ENCODE measurements at places on chromosomes 2 and 18.

- no peak for DNase-seq
Observed at GRCh38 chr18:36934884-36935283, 106.0 kb downstream of the KIAA1328 start.

DNA sequence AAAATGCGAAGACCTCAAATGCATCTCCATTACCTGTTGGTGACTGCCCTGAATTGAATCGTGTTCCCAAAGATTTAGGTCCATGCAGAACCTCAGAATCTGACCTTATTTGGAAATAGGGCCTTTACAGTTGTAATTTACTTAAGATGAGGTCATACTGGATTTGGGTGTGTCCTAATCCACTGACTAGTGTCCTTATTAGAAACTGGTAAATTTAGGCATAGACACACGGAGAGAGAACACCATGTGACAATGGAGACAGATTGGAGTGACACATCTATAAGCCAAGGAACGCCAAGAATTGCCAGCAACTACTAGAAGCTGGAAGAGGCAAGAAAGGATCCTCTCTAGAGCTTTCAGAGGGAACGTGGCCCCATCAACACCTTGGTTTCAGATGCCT lies 203.1 kb downstream of the SMAD2 start:
- DNase-seq, result no peak

- DNase-seq, result no peak
Observed at GRCh38 chr18:25144820-25145219, 207.1 kb downstream of the ZNF521 start.

- no peak for DNase-seq
Observed at GRCh38 chr2:68420254-68420910, 46.7 kb downstream of the FBXO48 start.

GRCh38 chr2:1659951-1660565 lies 84.3 kb downstream of the PXDN start:
- no peak for DNase-seq

GRCh38 chr18:13386891-13387801 lies 168.6 kb downstream of the LDLRAD4 start:
- DNase-seq, result no peak

DNA sequence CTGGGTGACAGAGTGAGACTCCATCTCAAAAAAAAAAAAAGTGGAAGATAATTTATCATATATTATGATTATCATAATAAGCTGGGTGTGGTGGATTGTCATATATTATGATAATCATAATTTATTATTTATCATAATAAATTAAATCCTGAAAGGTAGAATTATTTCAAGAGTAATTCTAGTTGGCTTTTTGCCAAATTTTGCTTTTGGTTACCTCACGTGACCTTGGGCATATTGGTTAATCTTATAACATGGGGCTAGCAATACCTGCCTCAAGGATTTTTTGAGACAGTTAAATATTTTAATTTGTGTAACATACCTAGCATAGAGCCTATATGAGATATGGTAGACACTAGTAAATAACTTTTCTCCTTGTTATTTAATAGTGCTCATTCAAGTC lies 111.3 kb upstream of the TTC27 start:
- no peak for DNase-seq
